NCI-H2081 treated with DMSO at 0.1 percent for 48 hours (cell line): ENCODE measurements at places on chromosomes 4 and X.

GRCh38 chr4:28007693-28008092 is 1147.1 kb downstream of the STIM2 start:
- DNase-seq: no peak

- DNase-seq: no peak
These were observed 675.2 kb upstream of the INTU start for GRCh38 chr4:126957556-126957955.

DNA sequence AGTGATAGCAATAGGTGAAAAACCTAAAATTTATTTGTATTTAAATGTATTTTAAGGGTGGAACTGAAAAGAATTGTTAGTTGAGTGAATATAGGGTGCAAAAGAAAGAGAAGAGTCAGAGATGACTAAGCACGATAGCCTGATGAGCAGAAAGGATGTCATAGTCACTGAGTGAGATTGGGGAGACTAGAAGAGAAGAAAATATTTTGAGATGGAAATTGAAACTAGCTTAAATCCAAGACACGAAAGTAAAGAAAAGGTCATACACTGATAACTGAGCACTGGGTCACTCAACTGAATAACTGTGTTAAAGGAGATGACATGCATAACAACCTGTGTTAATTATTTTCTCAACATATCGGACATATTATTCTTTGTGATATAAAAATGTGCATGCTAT is 55.5 kb downstream of the SPANXN4 start:
- no peak for DNase-seq

DNA sequence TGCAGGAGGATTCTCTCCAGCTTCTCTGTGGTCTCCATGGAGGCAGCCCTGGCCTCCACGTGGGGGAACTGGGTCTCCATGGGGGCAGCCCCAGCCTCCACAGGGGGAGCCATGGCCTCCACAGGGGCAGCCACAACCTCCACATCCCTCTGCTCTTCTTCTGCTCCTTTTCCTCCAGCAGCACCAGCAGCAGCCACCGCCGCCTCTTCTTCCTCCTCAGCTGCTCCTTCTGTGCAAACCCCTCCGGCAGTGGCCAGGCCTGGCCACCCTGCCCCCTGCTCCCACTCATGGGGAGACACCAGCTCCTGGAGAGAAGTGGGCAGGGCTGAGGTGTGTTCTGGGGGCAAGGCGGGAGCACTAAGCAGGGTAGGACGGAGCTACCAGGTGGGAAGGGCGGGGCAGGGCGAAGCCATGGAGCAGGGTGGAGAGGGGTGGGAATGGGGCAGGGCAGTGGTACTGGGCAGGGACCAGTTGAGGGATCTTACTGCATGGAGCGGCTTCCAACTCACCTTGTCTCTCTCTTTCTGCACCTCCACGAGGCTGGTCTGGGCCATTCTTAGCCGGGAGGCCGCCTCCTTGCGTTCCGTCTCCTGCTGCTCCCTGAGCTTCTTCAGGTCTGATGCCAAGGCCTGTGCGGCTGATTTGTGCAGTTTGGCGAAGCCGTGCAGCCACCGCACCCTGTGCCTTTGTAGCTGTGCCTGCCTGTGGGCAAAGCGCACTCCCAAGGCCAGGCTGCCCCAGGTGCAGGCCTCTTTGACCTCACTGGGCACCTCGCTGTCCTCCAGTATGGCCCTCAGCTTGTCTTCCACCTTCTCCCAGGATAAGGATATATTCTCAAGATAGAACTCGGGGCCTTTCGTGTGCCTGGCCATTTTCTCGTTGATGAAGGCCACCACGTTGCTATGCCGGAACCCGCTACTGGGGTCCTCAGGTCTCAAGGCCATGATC is 766 bp downstream of the TEX13A start:
- no peak for DNase-seq

GRCh38 chr4:170698334-170698733 is 608.6 kb upstream of the AADAT start:
- no peak for DNase-seq
